ENCODE measurements at places on chromosomes 6 and 20.
A peak's percentile ranks its signal among the peaks of the same experiment; 100 is the strongest.

- DNase-seq, result no peak
Observed at GRCh38 chr6:24910331-24910960, 25.3 kb downstream of the RIPOR2 start.

- no peak for DNase-seq
Observed at GRCh38 chr6:70351461-70351860, 48.6 kb upstream of the COL9A1 start.

DNA sequence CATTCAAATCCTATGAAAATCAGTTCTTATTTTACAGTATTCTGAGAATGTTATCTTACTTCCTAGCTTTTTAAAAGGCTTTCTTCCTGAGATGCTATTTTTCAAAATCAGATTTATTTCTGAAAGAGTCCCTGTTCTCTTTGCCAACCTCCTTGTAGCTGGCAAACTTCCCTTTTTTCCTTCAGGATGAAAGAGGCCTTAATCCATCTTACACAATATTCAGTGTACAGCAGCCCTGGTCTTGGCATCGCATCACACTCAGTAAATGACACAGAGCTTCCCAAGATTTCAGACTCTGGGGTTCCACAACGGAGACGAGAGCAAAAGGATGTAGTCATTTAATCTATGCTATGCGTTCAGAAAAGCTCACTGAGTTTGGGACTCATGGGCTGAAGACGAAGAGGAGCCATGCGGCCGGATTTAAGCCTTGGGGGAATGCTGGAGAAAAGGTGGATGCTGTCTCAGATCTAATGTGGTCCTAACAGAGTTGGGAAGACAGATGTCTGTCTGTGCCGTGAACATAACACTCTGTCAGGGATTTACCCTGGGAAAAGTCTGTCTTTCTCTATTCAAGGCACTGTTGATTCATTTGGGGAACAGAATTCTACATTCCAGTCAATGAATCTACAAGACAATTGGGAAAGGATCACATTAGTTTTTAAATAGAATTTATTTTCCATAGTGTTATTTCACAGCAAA is 616.4 kb upstream of the AGPAT4 start:
- DNase-seq, result no peak

GRCh38 chr6:396126-396520 is 4.6 kb downstream of the IRF4 start:
- DNase-seq, result no peak

- no peak for DNase-seq
Observed at GRCh38 chr6:90444160-90444714, 142.6 kb downstream of the MAP3K7 start.

- no peak for DNase-seq
Observed at GRCh38 chr6:39493174-39493573, 170.7 kb upstream of the KCNK16 start.

DNA sequence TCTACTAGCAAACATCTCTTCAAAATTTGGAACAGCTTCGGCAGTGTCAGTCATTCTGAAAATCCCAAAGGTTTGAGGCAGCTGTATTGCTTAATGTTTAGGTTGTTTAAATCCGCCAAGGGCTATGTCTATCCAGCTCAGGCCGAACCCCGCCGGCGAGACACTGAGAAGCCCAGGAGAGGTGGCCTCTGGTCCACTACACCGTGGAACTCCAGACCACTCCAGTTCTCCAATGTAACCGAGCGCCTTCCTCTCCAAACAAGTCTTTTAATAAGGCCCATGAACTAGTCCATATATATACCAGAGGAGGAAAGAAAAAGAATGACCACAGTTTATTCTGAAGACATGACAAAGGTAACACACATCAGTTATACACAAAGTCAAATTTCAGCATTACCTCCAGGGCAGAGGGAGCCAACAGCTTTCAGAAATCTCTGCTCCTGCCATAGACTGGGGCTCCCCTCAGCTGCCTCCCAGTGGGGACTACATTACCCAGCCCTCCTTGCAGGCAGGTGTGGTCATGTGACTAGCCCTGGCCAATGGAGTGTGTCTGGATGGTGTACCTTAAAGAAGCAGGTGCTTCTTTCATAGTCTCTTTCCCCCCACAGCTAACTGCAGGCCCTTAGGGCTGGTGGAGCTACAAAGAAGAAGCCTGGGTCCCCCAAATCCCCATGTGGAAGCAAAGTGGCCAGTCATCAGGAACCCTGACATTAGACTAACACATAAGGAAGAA is at the start of gene RAMACL:
TSS of gene RAMACL (minus strand) at position 255 of the 733 bp plus-strand sequence. CDS start at position 54, 201 bp downstream.
- no peak for DNase-seq

GRCh38 chr6:143068001-143068400 is 7.3 kb downstream of the AIG1 start:
- DNase-seq, result no peak

DNA sequence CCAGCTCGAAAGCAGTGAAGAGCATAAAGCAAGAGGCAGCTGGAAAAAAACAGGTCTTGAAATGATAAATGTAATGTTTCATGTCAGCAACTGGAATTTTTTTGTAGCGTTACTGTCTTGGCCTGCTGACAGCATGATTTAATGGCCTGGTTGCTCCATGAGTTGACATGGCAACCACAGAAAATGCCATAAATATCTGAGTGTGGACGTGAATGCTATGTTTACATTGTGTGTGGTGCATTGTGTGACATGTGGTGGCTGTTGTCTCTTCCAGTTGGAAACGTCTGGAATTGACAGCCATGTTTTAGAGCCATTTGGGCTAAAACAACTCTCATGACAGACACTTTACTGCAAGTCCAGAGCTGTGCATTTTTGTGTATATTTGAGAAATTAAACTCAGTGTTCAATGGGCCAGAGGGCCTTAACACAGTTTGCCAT is 170.0 kb downstream of the FOXA2 start:
- DNase-seq, result no peak

DNA sequence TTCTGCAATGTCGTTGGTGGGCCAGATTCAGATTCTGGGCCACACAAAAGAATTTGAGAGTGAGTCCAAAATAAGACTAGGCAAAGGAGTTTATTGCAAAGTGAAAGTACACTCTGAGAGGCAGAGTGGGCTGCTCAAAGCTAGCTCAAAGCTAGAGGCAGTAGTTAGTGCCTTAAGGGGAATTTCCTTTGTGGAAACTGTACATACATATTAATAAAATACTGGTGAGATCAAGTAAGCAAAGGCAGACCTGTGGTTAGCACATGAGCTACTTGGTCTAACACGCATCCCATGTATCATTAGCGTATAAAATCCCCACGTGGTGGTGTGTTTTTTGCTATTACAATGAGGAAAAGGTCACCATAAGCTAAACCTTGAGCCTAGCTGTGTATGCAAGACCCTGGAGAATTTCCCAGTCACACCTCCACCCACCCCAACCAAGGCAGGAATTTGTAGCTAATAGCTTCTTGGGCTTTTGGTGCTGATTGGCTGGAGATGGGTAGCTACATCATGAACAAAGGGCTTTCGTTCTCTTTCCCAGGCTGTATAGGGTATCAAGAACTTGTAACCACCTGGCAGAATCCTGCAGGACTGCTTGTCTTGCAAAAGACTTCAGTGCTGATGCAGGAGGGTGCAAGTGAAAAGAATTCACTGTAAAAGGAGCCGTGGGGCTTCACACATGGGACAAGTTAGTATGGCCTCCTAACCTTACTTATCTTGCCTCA is 14.7 kb upstream of the TRIM26 start:
- no peak for DNase-seq

GRCh38 chr20:19887556-19888268 is 129.4 kb upstream of the NAA20 start:
- no peak for DNase-seq

DNA sequence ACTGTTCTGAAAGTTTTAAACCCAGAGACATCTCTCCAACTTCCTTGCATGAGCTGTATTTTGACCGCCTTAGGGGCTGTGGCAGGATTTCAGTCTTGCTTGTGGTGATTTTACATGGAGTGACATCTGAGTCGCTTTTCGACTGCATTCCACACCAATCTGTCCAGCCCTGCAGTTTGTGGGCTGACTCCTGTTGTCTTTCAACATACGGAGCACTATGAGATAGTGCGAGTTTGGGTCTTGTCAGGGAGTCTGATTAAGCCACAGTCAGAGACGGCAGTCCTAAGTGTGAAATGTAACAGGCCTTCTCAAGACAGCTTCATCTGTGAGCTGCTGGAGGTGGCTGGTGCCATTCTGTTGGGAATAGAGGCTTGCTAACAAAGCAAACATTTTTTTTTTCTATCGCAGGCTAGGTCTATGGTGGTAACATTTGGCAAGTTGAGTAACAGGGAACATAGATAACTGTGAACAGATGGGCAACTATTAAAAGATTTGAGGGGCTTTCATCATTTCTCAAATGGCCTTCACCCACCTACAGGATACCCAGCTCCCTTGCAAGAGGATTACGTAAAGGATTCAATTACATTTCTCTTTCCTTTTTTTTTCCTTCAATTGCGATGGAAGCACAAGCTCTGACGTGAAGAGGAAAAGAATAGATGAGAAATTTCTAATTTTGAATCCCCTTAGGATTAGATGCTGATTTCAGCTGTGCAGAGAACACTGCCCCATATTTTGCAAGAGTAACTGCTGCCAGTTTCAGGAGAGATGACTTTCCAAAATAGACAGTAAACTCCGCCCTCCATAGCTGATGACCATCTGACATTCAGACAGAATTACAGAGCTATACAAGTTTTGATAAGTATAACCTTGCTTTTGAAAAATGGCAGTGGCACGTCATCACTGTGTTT is 25.1 kb downstream of the CAP2 start:
- DNase-seq, result no peak

DNA sequence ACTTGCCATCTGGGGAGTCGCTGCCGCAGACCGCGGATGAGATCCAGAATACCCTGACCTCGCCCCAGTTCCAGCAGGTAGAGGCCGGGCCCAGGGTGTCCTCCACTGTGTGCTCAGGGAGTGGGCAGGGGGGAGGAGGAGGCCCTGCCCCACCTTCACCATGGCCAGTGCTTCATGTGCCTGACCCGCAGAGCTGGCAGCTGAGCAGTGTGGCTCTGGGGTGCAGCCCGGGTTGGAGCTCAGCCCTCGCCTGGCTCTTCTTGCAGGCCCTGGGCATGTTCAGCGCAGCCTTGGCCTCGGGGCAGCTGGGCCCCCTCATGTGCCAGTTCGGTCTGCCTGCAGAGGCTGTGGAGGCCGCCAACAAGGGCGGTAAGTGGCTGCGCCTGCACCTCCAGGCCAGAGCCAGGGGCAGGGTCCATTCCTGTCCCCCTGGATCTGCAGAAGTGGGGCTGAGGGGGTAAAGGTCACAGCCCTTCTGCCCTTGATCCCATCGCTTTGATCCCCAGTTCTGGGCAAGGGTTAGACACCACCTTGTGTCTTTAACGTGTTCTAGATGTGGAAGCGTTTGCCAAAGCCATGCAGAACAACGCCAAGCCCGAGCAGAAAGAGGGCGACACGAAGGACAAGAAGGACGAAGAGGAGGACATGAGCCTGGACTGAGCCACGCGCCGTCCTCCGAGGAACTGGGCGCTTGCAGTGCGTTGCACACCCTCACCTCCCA is 5.5 kb downstream of the ADRM1 start:
- DNase-seq, result no peak

GRCh38 chr6:21494505-21494904 is 99.0 kb upstream of the SOX4 start:
- no peak for DNase-seq

DNA sequence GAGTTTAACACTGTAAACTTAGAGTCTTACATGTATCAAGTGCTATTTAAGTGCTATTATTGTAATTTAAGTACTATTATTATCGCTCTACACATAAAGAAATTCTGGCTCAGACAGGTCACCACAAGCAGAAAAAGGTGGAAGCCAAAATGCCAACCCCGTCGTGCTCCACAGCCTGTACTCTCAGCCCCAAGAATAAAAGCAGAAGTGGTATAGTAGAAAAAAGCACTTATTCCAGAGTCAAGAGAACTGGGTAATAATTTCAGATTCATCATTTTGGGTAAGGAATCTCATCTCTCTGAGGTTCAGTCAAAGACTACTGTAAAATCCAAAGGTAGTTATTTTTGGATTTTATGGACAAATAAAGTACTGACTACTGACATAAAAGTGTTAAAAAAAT is 943 bp downstream of the ZUP1 start:
- no peak for DNase-seq

DNA sequence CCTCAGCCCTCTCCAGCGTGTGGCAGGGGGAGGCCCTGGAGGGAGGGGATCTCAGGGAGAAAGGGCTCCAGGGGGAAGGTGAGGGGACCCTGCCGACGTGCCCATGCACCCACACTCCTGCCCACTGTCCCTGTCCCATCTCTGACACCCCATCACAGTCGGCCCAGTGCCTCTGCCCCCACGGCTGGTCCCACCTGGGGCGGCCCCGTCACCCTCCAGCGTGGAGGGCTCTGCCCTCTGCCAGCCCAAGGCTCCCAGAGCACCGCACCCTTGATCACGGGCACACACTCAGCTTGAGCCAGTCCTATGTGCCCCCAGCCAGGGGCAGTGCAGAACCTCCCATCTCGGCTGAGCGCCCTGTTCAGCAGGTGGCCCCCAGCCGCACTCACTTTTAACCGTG is 9.2 kb downstream of the SLC4A11 start:
- no peak for DNase-seq

- no peak for DNase-seq
Observed at GRCh38 chr6:163291622-163292021, 122.9 kb upstream of the QKI start.

DNA sequence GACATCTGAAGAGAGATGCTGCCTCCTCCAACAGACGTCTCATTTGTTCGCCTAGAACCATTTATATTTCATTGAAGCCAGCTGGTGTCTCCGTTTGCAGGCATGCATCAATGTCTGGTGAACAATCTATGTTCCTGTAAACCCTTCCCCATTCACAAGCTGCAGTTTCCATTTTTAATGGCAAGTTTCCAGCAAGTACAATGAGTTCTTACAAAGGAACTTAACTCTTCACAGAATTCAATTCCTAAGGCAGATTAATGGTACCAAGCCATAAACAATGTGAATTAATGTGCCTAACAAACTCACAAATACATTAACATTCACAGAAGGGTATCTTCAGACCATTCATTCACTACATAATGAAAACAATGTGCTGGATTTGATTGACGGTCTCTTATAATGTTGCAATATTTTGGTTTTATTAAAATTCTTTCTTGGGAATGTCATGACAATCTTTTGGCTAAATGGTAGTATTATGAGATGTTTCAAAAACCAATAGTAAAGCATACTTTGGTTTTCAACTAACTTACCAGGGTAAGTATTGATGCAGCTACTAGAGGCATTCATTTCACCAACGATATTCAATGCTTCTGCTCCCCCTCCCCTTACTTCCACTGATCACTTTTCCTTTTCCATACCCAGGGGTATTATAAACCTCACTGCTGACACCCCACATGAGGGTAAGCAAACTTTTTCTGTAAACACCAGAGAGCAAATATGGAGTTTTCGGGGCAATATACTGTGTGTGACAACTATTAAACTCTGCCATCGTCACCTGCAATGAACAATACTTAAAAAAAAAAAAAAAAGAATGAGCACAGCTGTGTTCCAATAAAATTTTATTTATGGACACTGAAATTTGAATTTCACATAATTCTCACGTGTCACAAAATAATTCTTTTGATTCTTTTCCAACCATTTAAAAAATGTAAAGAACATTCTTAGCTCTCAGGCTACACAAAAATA is 4.2 kb downstream of the AKIRIN2 start:
- DNase-seq, result peak; percentile 73

DNA sequence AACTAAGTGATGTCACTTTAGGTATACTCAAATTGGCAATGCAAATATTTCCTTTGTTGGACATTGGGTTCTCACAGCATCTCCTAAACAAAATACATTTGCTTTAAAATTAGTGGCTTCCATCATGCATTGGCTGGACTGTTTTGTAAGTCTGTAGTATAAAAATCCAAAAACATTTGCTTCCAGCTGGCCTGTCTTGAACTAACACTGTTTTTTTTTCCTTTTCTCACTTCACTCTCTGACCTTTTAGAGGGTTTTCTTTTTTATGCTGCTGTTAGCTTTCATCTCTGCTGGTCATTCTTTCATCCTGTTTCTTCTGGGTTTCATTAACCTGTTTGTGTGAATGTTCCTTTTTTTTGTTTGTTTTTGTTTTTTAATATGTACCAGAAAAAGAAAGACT is 121.7 kb upstream of the MLIP start:
- DNase-seq, result no peak
